MM.1S (cell line): ENCODE measurements at places on chromosomes 12 and 14.

- no peaks in the 10 kb centered on the region for H3K36me3 ChIP-seq
- no peaks in the 10 kb centered on the region for H3K4me1 ChIP-seq
- no peak overlapping the region for H3K4me3 ChIP-seq
- H3K27ac ChIP-seq, result no peak overlapping the region
Observed at GRCh38 chr12:123962513-123962912, 10.1 kb downstream of the CCDC92 start.

DNA sequence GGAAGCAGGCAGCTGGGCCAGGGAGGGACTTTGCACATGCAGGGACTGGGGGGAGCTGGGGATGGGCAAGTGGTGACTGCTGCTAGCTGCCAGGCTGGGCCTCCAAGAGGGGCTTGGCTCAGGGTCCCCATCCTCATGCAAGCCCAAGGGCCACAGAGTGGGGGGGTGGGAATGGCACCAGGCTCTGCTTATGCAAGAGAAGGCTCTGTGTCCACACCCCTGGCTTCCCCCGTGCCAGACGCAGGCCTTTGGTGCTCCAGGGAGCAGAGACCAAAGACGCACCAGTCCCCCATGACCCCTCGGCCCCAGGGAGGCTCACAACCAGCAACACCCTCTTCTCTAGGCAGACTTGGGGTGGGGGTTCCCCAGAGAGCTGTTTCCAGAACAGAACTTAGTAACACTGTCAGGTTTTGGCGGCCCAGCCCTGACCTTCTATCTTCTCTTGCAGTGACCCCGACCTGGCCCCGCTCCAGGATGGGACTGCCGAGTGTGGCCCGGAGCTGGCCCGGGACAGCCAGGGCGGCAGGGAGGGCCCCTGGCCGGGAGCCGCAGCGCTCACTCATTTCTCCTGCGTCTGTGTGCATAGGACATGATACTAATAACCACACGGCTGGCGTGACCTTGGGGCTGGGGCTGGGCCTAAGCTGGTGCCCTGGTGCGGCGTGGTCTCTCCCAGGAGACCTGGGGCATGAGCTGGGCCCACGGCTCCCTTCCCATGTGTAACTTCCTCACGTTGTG lies 14.3 kb downstream of the XRCC3 start:
- no peaks in the 10 kb centered on the region for H3K27me3 ChIP-seq
- DNase-seq, result no peak
- H3K27ac ChIP-seq, result no peak overlapping the region

DNA sequence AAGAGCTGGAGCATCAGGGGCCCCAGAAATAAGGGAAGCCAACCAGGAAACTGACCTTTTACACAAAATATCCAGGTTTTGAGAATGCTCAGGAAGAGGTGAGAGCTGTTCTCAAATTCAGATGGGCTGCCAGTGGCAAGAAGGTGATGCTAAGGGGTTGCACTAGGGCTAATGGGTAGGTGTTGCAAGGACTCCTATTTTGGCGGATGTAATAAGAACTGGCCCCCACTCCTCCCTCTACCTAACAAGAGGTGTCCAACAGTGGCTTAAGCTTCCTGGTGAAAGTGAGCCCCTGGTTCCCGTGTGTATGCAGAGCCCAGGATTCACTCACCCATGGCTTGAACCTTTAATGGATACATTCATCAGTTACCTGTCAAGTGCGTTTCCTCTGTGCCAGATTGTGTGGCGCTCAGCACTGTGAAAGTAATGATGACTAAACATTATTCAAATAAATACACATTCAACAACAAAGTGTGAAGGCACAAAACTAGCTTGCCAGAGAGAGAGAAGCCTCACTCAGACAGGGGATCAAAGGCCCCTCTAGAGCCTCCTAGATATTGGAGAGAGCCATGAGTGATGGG lies 705 bp upstream of the CHGA start:
- no peaks in the 10 kb centered on the region for H3K27me3 ChIP-seq
- H3K4me1 ChIP-seq, result peaks cover 6% of the 10 kb centered on the region; the same call in 1 of the 2 replicates
- H3K36me3 ChIP-seq, result no peaks in the 10 kb centered on the region

DNA sequence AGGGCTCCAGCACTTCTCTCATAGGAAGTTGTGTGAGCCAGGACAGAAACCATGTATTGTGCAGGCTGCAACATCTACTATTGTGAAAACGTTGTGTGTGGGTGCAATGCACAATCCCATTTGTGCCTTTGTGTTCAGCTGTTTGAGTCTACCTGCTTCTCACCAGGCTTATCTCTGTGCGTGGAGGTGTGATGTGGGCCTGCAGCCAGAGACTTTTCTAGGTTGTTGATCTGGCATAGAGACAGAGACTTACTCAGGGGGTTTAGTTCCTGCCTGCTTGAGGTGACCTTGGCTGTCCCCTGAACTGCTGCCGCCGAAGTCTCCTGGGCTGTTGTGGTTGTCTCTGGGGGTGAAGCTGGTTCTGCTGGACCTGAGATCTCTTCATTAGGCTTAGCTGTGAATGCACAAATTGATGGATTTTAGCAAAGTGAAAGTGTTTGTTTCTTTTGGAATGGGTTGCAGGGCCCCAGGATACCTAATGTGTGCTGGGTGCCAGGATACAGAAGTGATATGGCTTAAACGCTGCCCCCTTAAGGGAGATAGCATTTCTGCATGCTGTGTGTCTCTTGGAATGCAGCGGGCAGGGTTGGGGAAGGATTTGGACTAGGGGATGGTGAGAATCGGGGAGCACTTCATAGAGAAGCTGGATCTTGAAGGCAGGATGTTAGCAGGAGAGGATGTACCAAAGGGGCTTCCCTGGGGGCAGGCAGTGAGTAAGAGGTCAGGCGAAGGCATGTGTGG lies 2.5 kb downstream of the LACRT start:
- H3K27me3 ChIP-seq, result no peaks in the 10 kb centered on the region
- no peaks in the 10 kb centered on the region for H3K36me3 ChIP-seq
- H3K4me1 ChIP-seq, result no peaks in the 10 kb centered on the region
- DNase-seq, result no peak
- H3K27ac ChIP-seq, result no peak overlapping the region
- no peak overlapping the region for H3K4me3 ChIP-seq

- no peak overlapping the region; the same call in 1 of the 2 replicates for H3K27ac ChIP-seq
- H3K36me3 ChIP-seq, result no peaks in the 10 kb centered on the region
- DNase-seq, result no peak
- H3K4me1 ChIP-seq, result no peaks in the 10 kb centered on the region
Observed at GRCh38 chr12:8697120-8697475, 693 bp upstream of the RIMKLB start.

- peak overlapping the region; percentile 73 for H3K4me3 ChIP-seq
- peaks cover 18% of the 10 kb centered on the region for H3K4me1 ChIP-seq
- H3K27me3 ChIP-seq, result no peaks in the 10 kb centered on the region
Observed at GRCh38 chr12:104137001-104137901, 759 bp downstream of the NFYB start.
